SK-N-DZ (cell line): ENCODE measurements at places on chromosomes 12 and 14.

- no peak for DNase-seq
These were observed 74.6 kb downstream of the FRMD6 start for GRCh38 chr14:51726166-51726899.

GRCh38 chr12:58368001-58368400 lies 426.6 kb downstream of the ATP23 start:
- DNase-seq: no peak

DNA sequence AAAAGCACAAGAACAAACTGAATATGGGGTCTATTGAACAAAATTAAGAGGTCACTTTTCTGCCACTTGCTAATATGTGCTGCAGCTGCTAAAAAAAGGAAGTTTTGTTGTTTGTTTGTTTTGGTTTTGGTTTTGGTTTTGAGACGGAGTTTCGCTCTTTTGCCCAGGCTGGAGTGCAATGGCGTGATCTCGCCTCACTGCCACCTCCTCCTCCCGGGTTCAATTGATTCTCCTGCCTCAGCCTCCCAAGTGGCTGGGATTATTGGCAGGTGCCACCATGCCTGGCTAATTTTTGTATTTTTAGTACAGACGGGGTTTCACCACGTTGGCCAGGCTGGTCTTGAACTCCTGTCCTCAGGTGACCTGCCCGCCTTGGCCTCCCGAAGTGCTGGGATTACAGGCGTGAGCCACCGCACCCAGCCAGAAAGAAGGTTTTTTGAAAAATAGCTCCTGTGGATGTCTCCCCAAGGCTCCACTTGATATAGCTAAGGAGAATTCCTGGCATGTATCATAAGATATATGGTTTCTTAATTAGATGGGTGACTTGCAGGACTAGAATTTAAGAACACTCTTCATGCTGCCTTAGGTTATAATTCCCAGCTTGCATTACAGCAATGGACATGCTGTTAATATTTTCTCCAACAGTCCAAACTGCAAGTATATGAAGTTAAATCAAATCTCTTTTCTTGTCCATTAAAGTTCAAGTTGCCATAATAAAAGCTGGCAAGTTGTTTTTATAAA lies 237.6 kb upstream of the AMIGO2 start:
- no peak for DNase-seq

GRCh38 chr14:63867933-63868921 lies 15.4 kb downstream of the SYNE2 start:
- DNase-seq: no peak

- no peak for DNase-seq
These were observed 1032.3 kb upstream of the FBXO33 start for GRCh38 chr14:40464531-40464930.

- no peak for DNase-seq
These were observed 23.0 kb upstream of the NR2C1 start for GRCh38 chr12:95096378-95096777.

GRCh38 chr12:89098441-89099112 lies 253.7 kb downstream of the DUSP6 start:
- DNase-seq: peak; percentile 10

GRCh38 chr12:12327802-12328201 lies 22.2 kb downstream of the MANSC1 start:
- DNase-seq: peak; percentile 79

- no peak for DNase-seq
These were observed 52.9 kb downstream of the SEL1L start for GRCh38 chr14:81480741-81481140.

DNA sequence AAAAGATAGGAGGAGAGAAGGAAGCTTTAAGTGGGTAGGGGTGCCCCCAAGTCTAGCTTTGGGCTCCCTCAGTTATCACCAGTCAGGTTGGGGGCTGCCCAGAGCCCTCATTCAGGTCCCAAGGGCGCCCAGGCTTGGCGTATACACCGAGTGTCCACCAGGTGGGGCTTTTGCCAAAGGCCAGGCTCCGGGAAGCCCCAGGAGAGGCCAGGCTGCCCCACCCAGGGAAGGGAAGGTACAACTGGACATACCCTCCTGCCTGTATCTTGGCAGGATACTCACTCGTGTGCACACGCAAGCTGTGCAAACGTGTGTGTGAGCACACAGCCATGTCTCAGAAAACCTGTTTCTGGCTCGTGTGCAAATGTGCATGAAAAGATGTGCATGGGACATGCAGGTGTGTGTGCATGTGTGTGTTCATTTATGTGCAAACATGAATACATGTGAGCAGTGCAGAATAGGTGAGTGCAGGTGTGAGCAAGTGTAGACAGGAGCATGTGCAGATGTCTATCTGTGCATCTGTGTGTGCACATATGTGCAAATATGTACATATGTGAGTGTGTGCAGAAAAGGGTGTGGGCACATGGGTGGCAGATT lies 103.9 kb upstream of the MYL2 start:
- DNase-seq: peak; percentile 74

DNA sequence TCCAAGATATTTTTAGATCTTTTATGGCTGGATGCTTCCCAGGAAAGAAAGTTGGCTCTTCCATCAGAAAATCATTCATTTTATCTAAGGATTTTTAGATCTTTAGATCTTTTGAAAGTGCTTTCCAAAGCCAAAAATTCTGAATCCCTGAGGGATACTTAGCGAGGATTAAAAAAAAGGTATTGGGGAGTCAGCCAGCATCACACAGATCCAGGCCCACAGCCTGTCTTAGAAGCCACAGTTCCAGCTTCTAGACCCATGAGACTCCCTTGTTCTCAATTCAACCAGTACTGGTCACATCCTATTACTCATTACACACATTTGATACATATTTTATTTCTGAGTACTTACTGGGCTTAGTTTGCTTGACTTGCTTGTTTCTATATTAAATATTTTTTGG lies 49.9 kb downstream of the TSPAN8 start:
- DNase-seq: no peak

GRCh38 chr12:460261-461230 lies 807 bp downstream of the B4GALNT3 start:
- DNase-seq: no peak

DNA sequence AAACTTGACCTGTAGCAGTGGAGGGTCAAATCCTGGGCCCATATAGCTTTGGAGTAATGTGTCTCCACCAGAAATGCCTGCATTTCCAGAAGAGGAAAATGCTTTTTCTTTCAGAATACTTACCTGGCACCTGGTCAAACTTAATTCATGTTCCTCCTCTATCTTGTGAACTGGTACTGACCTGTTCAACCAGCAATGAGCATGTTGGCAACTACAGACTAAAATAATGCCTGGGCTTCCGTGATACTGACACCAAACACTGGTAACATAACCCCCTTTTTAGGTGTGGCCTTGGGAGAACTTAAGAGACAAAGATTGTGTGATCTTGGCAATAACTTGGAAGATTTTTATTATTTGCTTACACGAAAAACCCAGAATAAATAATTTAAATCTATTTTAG lies 23.8 kb upstream of the MGST1 start:
- no peak for DNase-seq

GRCh38 chr12:56034586-56035332 lies 7.0 kb upstream of the RPS26 start:
- DNase-seq: no peak

DNA sequence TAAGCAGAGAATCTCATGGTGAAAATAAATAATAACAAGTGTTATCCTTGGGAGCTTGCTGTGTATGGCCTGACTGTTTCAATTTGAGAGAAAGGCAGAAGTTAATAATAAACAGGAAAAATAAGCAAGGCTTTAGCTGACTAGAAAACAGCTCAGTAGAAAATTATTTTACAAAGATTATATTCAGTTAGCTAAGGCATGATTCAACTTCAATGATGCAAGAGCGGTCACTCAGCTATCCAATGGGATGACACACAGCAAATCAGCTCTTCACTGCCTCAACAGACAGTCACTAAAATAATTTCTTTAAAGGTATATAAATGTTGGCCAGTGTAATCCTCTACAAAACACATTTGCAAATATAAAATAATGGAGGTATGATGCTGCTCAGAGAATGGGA lies 18.6 kb downstream of the GSTZ1 start:
- DNase-seq: no peak

GRCh38 chr12:124865728-124866127 lies 2.1 kb upstream of the SCARB1 start:
- DNase-seq: no peak

- no peak for DNase-seq
These were observed 3.3 kb upstream of the TMEM117 start for GRCh38 chr12:43832463-43833168.

DNA sequence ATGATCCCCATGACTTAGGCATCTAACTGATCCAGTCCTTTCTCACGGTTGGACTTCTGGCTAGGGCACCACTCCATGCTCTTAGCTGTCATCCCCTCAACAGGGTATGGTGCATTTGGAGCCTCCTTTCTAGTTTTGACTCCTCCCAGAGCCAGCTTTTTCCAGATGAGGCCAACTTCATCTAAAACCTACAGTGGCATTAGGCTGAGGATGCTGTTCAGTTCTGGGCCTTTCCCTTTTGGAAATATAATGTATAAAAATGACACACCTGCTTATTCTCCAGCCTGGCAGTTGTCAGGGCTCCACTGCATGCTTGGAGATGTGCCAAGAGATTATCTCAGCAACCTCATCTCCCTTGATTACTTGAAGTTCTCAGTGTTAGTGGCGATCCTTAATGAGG lies 239.7 kb downstream of the EMP1 start:
- no peak for DNase-seq

DNA sequence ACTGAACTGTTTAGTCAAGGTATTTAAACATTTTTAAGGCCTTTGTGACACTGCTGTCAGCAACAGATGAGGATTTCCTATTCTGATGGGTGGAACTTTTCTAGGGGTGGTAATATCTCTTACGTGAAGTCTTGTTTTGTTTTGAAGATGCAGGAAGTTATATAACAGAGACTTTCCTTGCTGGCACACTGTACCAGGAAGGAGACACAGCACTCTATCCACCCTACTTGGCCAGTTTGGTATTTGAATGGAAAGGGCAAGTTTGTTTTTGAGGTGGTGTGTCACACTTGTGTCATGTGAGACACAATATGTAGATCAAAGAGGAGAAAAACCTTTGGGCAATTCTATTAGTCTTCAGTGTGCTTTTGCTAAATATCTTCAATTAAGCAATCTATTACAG lies 51.6 kb upstream of the SRP54 start:
- no peak for DNase-seq

- DNase-seq: no peak
These were observed 305.7 kb downstream of the GPHN start for GRCh38 chr14:66813636-66814035.

DNA sequence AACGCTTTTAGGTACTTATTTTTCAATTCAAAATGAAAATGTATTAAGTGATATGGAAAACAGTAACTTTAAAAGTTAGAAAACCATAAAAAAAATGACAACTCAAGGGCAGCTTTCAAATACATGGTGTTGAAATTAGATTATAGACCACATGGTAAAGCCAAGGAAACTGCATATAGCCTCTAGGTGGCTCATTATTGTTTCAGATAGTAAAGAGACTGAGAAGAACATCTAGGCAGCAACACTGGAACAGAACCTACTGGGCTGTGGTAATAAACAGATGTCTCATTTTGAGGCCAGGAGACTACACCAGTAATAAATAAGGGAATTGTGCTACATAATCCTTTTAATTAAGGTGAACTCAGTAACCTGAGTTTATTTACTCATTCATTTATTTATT lies 13.0 kb downstream of the FBXO33 start:
- DNase-seq: peak; percentile 12

GRCh38 chr14:52935833-52936232 lies 15.0 kb downstream of the FERMT2 start:
- DNase-seq: no peak

DNA sequence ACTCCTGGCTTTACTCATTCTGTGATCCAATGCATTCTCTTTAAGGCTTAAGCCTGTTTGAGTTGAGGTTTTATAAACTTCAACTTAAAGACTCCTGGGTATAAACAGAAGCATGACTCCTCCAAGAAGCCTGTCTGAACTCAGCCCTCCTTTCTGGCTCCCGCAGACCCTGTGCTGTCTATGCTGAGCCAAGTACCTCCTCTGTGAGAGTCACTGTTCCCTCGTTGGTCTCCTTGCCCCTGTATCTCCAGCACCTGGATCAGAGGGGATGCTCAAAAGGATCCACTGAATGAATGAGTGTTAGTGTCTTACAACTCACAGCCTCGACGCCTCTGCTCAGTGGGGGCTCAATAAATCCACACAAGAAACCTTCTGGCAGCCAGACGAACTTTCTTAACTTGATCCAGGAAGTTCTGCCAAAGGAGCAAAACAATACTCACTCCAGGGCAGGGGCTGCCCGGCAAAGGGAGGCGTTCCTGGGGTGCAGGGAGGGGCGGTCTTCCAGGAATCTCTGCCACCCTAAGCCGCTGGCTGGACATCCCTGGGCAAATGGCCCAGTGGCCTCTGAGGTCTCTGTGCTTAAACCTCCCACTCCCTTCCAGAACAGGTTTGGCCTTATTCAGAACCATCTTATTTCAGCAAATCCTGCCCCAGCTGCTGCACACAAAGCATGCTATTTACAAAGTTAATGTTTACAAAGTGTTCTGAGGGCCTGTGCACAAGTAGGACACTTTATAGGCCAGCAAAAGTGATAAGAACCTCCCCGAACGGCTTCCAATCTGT lies 32.9 kb downstream of the MAP1LC3B2 start:
- DNase-seq: no peak

- no peak for DNase-seq
These were observed 82.8 kb downstream of the TMTC1 start for GRCh38 chr12:29700761-29701481.

- no peak for DNase-seq
These were observed 103.0 kb downstream of the SAMD4A start for GRCh38 chr14:54669721-54670561.

GRCh38 chr12:117816-118345 lies 51.3 kb downstream of the IQSEC3 start:
- no peak for DNase-seq

DNA sequence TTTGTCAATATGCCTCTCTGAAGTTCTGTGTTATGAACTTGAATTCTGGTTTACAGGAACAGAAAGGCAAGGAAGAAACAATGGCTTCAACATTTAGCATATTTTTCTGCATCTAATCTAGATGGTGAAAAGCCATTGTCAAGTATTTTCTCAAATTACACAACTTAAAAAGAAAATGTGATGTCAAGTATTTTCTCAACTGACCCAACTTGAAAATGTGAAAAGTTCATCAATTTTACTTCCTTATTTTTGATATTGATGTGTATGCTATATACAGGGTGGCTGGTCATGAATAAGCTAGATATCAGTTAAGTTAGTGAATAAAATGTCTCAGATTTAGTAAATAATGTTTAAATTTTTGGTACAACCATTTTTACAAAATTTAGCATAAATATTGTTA lies 196.7 kb downstream of the ALX1 start:
- no peak for DNase-seq

- peak; percentile 73 for DNase-seq
These were observed 201.2 kb upstream of the SFSWAP start for GRCh38 chr12:131509701-131510100.

GRCh38 chr12:30953257-30953656 lies 26.7 kb downstream of the TSPAN11 start:
- DNase-seq: no peak

DNA sequence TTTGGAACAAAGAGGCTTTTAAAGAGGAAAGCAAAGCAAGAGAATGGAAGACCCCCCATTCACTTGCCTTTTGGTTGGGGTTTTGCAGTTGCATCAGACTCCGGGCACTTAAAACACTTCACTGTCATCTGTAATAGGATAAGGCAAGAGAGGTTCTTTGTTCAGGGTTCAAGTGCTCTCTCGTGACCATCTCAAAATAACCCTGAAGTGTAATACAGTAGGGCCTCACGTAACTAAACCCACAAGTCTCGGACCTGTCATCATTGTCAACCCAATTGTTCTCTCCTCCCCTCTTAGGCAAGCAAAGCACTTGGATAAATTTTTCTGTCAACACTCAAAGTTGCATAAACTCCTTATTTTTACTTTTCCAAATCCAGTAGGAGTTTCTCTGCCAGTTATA lies 26.9 kb upstream of the MYBPC1 start:
- no peak for DNase-seq

GRCh38 chr12:113788020-113788856 lies 177.9 kb downstream of the RBM19 start:
- no peak for DNase-seq
